ENCODE measurements at places on chromosomes 4 and X.

DNA sequence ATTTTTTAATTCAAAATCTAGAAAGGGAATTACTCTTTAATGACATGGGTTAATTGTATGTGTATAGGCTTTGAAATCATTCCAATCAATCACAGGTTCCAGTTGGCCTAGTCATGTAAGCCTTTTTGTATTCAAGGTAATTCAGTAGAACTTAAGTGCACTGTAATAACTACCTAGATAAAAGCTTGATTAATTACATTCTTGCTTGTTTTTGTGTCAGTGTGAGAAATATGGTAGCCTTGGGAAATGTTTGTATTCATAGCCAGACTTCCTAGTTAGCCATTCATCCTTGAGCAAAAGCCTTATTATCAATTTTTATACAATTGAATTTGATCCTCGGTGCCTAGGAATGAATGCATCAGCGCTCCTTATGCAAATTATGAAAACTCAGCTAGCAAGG, 33.5 kb downstream of the TKTL2 start:
- no peak for DNase-seq

DNA sequence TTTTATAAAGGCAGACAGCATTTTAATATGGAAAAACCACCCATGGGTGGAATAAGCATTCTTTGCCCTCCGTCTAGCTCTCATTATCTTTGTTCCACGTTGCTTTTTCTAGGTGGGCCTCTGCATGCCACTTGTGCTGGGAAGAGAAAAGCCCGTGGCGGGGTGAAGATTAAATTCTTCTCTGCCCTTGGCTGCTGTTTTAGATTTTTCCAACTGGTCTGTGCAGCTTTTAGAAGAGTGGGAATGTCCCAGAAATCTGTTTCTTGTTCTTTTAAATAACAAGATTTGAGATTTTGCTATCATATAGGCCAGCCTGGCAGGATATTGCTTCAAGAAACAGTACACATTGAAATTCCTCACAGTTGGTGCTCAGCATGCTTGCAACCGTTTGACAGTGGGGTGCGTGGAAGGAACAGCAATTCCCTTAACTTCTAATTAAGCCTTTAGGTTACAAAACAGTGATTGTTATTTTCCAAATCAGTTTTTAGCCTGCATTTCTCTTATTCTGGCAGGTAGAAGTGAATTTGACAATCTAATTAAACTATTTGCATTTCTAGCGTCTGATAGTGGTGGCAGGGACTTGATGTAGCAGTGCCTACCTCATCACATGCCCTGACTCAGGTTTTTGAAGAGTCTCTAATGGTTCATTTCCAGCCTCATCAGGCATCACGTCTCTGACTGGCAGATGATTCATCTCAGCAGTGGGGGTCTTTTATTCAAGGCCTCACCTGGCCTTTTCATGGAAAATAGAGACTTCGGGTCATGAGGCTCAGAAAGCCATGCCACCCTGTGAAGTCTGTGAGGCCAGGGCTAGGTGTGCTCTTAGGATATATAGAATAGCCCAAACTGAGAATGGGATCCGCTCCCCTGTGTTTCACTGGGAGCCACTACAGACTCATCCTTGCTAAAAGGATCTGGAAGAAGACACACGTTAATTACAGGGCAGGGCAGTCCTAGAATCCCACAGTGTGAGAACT, 50.8 kb downstream of the PPEF1 start:
- DNase-seq = no peak

DNA sequence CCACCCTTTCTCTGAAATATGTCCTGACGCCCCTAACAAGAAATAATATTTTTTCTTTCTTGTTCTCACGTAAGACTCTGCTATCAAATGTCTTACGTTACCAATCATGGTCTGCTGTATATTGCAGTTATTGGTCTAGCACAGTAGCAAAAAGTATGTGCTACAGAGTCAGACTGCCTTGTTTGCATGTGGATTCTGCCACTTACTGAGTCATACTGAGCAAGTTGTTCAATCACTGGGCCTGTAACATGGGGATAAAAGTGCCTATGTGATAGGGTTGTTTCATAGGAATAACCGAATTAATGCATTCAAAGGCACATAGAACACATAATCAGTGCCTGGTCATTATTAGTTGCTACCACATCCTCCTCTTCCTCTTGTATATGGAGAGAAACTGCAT, 14.1 kb downstream of the RPGR start:
- DNase-seq = no peak

- peak; percentile 38 for DNase-seq
Measured at GRCh38 chr4:54954656-54955388, 170.6 kb downstream of the KDR start.

GRCh38 chrX:41828826-41829225, 94.5 kb downstream of the CASK start:
- no peak for DNase-seq

- no peak for DNase-seq
Measured at GRCh38 chr4:83922402-83922801, 386.5 kb downstream of the GPAT3 start.

DNA sequence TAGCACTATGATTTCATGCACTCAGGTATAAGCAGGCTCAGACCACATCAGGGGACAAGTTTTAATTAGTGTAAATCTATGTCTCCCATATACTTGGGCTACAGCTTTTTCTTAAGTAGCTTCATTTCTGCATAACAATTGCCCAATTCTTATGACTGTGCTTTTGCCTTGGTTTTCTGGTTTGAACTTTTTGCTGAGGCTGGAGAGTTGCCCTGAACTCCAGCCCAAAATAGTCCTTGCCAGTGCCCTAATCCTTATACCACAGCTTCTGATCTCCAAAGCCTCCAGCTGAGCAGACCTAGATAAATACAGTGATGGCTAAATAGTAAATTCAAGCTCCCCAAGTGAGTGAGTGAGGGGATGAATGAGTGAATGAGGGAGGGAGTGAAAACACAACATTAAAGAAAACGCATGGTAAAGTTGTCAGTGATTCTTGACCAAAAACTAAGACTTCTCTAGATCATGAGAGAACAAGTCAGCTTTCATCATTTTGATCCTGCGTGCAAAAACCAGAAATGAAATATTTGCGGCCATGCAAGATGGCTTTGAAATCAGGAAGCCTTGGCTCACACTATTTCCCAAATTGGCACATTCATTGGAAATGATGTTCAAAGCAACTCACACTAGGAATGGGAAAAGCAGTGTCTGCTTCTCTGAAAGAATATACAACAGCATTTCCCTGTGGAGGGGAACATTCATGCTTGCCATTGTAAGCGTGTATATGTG, 437.1 kb upstream of the CTSO start:
- no peak for DNase-seq

DNA sequence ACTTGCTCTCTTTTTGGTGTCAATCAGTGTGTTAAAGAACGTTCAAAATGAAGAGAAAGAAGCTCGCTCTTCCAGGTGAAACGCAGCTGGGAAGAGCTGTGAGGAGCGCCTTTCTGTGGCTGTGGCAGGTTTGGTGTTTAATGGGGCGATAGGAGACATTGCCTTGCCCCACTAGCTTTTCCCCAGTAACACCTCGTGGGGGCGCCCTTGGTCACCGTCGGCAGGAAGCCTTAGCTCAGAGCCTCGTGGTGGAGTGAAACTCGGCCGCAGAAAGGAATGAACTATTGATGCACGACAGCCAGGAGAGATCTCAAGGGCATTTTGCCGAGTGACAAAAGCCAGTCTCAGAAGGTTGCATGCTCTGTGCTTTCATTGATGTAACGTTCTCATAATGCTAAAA, 65.1 kb downstream of the GPR143 start:
- no peak for DNase-seq

DNA sequence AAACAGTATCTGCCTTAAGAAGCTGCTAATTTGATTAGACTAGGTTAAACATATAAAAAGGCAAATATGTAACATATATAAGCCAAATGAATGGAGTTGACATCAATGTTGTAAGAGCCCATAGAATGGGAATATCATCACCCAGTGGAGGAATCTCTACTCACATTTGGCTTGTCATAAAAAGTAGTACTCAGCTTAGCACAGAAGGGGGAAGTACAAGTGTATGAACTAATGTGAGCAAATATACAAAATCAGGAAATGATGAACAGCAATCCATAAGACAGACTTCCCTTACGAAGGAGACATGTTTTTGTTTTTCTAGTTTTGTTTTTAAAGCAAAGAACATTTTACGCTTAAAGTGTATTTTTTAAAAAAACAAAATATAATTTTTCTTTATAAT, 74.9 kb downstream of the MAB21L2 start:
- DNase-seq = no peak

DNA sequence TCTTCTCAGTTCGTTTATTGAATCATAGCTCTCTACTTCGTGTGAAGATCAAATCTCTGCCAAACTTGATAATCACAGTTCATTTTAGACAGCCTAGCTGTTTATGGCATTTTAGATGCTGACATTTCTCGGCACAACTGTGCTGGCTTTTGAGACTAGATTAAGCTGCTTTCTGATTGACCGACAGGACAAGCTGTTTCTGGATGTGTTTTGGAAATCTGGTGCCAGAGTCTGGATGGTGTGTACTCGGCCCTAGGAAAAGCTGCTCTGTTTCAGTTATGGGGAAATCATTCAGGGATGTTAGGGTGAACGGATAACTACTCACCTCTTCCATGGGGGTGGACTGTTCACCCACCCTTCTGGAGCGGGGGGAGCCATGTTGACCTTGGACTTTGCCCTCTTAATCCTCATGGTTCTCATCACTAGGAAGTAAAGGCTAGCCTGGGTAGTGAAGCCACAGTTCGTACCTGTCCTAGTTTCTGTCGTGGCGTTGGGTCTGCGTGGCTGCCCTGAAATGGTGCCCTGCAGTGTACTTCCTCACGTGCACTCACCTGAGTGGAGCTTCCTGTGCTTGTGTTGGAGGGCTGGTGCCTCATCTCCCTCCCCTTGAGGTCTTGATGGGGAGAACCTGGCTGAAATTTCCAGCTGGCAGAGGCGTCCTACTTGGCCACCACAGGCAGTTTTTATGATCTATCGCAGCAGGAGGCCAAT, 13.7 kb upstream of the WDR1 start:
- DNase-seq = no peak

DNA sequence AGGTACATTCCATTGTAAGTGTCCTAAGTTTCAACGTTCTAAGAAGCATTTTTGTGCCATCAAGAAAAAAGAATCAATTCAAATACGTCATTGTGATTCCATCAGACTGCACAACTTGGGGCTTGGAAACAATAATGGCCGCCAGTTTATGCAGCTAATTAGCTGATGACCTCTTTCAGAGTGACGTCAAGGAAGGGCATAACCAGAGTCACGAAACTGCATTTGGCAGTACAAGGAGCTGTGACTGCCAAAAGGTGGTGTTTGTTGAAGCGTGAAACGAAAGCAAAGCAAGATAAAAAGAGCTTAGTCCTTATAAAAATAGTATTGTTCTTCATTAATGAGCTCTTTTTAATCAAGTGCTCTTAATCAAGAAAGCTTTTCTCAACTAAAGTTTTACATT, 81.1 kb upstream of the SH3RF1 start:
- DNase-seq = no peak

DNA sequence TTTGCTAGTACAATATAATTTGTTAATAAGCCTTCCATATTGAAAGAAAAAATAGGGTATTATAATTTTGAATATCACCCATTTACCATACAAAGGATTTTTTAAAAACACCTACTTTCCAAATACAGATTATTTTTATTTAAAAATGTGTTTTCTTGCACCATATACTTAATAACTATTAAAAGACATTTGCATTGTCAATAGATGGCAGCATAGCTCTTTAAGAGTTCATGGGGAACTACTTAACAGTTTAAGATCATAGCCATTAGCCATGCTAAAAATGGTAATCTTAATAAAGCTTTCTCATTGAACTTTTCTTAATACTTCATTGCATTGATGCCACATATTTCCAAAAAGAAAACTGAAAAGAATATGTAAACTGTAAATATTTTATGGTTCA, 1995.9 kb downstream of the C4orf33 start:
- DNase-seq = peak; percentile 1

- no peak for DNase-seq
Measured at GRCh38 chr4:125650557-125650956, 335.8 kb downstream of the FAT4 start.

DNA sequence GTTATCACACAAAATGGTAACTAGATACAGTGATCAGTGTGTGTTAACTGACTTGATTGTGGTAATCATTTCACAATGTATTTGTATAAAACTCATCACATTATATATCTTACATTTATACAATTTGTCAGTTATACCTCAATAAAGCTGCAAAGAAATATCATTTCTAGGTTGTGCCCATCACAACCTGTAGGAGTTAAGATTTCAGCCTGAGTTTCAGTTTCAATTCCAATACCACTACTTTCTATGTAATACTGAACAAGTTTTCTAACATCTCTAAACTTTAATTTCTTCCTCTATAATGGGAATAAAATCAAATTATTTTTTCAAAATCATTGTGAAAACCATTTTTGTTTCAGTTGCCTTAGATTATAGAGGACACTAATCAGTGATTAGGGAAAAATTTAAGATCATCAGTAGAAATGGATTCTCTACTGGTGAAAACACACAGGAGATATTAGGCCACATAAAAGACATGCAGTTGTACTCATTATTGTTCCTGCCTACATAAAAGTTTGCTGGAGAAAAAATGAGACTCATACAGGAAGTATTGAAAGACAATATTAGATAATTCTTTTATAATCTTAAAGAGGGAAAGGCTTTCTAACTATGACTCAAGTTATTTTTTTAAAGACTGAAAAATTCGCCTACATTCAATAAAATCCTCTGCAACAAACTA, 18.4 kb upstream of the TBC1D1 start:
- no peak for DNase-seq

DNA sequence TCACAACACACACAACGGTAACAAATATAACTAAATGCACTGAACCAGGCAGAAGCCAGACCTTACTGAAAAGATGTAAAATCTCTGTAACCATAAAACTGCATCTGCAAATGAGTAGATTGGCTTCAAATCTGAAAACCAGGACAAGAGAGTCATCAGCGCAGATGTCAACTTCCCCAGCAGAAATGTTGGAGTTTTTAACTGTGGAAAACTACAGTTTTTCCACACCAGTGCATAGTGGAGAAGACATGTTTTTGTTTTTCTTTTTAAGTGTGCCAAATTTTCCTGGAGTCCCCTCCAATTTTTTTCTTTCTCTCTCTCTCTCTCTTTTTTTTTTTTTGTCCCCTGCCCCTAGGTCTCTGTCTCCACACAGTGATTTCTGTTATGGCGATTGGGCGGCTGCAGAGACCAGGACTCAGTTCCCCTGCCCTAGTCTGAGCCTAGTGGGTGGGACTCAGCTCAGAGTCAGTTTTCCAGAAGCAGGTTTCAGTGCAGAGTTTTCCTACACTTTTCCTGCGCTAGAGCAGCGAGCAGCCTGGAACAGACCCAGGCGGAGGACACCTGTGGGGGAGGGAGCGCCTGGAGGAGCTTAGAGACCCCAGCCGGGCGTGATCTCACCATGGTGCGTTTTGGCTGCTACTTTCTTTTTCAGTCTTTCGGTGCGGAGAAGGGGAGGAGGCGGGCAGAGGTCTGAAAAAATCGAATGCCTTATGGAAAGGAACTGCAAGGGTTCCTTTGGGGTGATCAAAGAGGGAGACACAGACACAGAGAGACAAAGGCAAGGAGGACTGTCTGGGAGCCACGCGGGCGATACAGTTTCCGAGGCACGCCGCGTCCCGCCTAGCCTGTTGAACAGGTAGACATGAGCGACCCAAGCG, at the start of gene GUCY1A1:
Gene GUCY1A1 (plus strand): TSS at position 505 of the 878 bp plus-strand sequence. CDS start 30,020 bp downstream, outside the sequence.
- peak; percentile 57 for DNase-seq

All from SK-N-SH (cell line).